ENCODE measurements at places on chromosomes 4 and X. TPM values are rescaled to one million over a fixed set of nuclear protein-coding genes. Genes with fewer than 3 reads are reported as not detected.

The PNMA3 gene
- total RNA-seq = 0.06 TPM

The STS gene
- 1.8 TPM for total RNA-seq

The NBDY gene
- 3.2 TPM for total RNA-seq

The FAAH2 gene
- total RNA-seq = 0.16 TPM

The CITED1 gene
- total RNA-seq = 0.16 TPM

The MID1 gene
- total RNA-seq = 11.5 TPM

All from bladder microvascular endothelial cell (primary cell).